ENCODE measurements at places on chromosomes 6 and 20.

- DNase-seq: no peak
Measured at GRCh38 chr20:57514273-57514751, 10.6 kb downstream of the CTCFL start.

DNA sequence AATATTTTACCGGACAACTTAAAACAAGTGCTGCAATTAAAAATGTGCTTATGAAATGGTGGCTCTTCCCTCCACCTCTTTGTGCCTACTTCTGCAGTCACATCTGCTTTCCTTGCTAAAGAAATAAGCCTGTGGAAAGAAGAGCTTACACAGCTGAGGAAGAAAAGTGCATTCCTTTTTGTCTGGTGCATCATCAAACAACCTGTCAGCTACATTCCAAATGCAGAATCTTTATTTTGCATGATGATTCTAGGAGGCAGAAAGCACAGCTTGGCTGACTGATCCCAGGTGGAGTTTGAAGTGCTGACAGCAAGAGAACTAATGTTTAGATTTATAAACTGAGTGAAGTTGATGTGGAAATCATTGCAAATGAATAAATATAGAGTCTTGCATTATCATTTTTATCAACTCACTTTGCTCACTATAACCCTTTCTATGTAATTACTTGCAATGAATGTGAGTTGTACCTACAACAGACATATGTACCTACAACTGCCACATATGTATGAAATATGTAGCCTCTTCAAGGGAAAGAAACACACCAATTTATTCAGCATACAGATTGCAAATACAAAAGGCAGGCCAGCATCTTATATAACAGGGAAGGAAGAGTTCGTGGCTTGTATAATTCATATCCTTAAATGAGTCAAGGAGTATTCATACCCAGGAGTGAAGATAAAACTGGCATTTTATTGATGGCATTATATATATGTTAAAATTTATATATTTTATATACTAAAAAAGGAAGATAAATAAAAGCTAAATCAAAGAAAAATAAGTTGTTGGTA lies 223.4 kb upstream of the MCHR2 start:
- no peak for DNase-seq

DNA sequence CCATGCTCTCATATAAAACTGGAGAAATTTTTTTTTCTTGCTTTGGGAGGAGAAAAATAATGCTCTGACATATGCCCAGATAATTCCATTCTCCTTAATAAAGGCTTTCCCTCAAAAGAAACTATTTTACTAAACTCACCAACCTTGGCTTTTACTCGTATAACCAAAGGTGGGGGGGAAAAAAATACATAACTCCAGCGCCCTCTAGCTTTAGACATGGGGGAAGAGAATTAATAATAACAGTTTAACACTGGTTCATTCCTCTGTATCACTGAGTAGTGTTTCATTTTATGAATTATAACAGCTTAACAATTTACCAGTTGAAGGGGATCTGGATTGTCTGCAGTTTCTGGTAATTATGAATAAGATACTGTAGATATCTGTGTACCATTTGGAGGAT lies 1226.1 kb downstream of the GRIK2 start:
- DNase-seq: no peak

DNA sequence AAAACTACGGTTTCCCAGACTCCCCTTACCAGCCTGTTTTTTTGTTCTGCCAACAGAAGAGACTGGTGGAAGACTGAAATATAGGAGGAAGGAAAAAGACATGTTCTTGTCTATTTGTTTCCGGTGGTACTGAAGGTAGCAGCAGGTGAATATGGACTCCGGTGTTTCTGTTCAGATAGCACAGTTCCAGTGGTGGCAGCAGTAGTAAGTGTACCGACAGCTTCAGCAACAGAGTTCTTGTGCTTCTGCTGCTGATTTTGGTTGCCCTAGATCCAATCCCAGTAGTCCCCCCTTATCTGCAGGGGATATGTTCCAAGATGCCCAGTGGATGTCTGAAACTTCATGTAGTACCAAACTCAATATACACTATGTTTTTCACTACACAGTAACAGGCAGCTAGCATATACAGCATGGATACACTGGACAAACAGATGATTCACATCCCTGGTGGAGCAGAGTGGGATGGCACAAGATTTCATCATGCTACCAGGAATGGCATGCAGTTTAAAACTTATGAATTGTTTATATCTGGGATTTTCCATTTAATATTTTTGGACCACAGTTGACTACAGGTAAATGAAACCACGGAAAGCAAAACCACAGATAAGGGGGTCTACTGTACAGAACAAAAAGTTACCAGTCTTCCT lies 301.8 kb downstream of the BTBD9 start:
- no peak for DNase-seq

- no peak for DNase-seq
Measured at GRCh38 chr6:39925931-39926290, 8.4 kb downstream of the MOCS1 start.

DNA sequence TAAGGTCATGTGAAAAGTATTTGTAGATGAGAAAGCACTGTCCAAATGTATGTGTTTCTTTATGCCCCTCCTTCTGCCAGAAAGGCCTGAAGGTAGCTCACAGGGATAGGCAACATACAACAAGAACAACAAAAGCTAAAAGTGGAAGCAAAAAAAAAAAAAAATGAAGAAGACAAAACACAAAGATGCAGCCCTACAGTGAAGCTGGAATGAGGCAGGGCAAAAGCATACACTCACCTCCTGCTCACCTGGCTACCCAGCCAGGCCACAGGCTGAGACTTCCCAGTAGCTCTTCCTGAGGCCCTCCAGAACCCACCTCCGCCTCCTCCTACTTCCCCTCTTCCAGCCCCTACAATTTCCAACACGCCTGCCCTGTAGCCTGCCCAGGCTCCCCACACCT lies 2.4 kb downstream of the UNC5CL start:
- DNase-seq: no peak

DNA sequence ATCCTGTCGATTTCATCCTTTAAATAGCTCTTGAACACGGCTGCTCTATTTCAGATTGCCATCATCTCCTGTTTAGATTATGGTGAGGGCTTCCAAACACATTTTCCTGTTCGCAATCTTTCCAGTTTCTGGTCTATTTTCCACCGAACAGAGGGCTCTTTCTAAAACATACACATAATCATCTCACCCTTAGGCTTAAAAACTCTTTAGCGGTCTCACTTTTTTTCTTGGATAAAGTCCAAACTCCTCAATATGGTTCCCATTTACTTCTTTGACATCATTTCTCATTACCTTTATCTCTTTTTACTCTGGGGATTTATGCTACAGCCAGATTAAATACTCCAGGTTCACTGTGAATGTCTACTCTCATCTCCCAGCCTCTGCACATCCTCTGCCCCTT lies 103.4 kb upstream of the STMND1 start:
- DNase-seq: no peak

- DNase-seq: no peak
Measured at GRCh38 chr6:133190912-133191311, 50.2 kb upstream of the EYA4 start.

- no peak for DNase-seq
Measured at GRCh38 chr20:44886828-44887227, 1.3 kb downstream of the YWHAB start.

DNA sequence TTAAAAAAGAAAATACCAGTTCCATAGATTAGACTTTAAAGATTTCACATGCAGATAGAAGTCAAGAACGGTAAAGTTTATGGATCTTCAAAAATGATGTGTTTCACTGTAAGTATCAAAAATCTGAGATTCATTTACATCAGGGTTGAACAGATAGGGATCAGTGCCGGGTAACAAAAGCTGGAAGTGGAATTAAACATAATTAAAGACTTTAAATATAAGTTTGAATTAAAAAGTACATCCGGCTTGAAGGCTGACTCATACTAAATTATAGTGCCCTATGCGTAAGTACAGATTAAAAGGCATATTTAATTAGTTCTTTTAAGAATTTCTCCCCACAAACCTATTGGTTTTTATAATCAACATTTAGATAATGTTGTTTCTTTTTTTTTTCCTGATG lies 312.7 kb downstream of the PRL start:
- DNase-seq: no peak

GRCh38 chr6:96794980-96795379 lies 42.3 kb downstream of the GPR63 start:
- DNase-seq: no peak

- DNase-seq: no peak
Measured at GRCh38 chr6:25014369-25014768, 78.6 kb upstream of the RIPOR2 start.

DNA sequence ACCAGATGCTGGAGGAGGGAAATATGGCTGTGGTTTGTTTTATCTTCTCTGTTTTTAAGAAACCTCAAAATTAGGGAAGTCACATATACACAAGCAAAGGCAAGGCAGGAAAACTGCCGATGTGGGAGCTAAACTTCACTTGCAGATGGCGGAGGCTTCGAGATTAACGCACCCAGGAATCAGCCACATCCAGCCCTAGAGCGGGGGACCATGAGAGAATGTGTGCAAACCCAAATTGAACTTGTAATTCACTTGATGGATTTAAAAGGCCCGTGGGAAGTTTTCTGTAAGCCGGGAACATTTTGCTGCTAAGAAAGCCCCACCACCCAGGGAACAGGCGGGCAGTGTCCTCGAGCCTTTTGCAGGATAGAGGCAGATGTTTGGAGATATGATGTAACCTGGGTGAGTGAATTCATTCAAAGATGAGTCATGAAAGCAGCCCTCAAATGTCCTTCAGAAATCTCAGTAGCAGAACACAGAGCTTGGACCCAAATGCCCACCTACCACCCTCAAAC lies 39.9 kb downstream of the PREX1 start:
- DNase-seq: no peak

- DNase-seq: no peak
Measured at GRCh38 chr6:34465531-34466241, at the start of gene PACSIN1. Gene PACSIN1, plus strand, starts transcription at chr6:34466076. Its CDS starts 60,230 bp downstream, at chr6:34526306.

DNA sequence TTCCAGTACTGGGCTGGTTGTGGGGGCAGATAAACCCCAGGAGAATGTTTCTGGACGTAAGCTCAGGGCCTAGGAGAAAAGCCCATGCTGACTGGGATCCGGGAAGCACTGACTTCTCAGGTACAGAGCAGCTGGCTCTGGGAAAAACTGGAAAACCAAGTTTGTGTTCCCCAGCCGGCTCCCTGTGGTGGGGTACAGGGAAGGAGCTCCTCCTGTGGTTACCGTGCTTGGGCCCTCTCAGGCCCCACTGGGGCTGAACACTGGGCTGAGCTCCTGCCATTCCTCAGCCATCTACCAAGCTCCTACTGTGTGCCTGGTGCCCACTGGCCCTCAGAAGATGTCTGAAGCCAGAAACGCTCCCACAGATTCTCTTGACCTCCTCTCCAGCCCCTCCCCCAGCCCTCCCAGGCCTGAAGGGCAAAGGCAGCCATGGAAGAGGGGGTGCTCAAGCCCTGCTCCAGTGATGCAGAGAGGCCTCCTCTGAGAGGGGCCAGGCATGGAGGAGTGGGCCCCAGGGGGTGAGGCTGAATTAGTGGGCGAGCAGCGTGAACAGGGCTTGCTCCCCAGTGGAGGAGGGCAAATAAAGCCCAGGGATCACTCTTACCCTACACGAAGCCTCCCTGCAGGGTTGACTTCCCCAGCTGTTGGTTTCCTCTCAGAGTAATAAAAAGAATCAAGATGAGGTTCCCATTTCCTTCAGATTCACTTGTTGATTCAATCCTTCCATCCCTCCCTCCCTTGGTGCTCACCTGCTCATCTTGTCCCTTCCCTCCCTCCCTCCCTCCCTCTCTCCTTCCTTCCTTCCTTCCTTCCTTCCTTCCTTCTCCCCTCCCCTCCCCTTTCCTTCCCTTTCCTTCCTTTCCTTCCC lies 100.0 kb downstream of the VEGFA start:
- DNase-seq: no peak

GRCh38 chr6:89874438-89874837 lies 19.8 kb upstream of the GJA10 start:
- DNase-seq: no peak

- DNase-seq: no peak
Measured at GRCh38 chr6:135832166-135832565, 19.3 kb upstream of the PDE7B start.

GRCh38 chr20:42401613-42402012 lies 783.4 kb upstream of the CHD6 start:
- no peak for DNase-seq

DNA sequence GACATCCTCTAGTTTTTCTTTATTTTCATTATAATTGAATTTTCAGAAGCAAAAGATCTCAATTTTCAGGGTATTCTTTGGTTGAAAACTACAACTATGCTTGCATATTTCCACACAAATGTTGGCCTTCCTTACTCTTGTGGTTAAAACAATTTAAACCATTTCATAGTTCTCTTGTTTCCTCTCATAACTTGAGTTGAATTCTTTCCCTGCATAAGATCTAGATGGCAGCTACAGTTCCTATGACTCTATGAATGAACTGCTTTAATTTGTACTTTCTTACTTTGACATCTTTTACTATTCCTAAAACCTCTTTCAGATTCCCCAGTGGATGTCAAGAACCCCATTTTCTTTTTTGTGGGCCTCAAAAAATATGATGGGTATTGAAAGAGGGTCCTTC lies 564.5 kb downstream of the NKAIN2 start:
- DNase-seq: no peak

- DNase-seq: no peak
Measured at GRCh38 chr6:114659513-114659912, 316.7 kb upstream of the HS3ST5 start.

DNA sequence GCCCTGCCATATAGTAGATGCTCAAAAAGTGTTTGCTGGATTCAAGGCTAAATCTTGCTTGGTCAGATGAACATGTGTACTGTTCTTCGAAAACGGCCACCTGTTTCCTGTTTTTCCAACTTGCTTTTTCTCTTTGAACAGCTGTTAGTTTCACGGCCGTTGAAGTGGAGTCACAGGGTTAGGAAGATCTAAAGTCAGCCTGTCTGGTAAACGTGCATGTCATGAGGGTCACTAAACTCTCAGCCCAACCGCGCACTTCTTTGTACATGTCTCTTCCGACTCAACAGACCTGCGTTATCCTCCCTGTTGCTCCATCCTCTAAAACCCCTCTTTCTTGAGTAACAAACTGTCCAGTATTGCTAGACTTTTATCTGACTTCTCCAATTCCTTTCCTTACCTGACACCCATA lies 93.2 kb upstream of the MAN1A1 start:
- DNase-seq: no peak

DNA sequence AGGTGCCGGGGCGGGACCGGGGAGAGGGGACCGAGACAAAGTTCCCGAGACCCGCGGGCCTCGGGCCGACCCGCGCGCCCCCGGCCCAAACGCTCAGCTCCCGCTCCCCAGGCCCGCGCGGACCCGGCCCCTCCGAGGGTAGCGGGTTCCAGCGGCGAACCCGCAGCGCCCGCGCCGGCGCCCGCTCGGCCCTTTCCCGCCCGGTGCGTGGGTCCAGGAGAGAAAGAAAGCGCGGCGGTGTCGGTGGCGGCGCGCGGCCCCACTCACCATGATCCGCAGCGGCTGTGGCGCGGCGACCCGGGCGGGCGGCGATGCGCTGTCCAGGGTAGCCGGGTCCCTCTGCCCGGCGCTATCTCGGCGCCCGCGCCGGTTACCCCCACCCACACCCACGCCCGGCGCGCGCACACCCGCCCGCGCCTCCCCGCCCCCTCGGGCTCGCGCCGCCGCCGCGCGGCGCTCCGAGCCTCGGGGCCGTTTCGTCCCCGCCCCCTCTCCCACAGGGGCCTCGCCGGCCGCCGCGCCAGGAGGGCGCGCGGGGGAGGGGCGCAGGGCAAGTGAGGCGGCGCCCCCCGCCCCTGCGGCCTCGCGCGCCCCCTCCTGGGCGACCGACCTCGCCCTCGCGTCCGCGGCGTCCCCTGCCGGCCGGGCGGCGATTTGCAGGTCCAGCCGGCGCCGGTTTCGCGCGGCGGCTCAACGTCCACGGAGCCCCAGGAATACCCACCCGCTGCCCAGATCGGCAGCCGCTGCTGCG lies at the start of gene ELOVL2:
TSS of gene ELOVL2 (minus strand) at position 345 of the 751 bp plus-strand sequence. CDS start at position 270, 75 bp downstream.
- DNase-seq: no peak

GRCh38 chr6:127186889-127187288 lies 68.4 kb downstream of the RSPO3 start:
- peak; percentile 11 for DNase-seq

GRCh38 chr6:142421285-142422117 lies 119.7 kb downstream of the ADGRG6 start:
- DNase-seq: no peak

All from activated naive CD8-positive, alpha-beta T cell treated with anti-CD3 and anti-CD28 coated beads, Interleukin-2, amount 50 U/mL, for 16 hours (primary cell).